ENCODE measurements at places on chromosomes 3 and 15. TPM values are rescaled to one million over a fixed set of nuclear protein-coding genes. Genes with fewer than 3 reads are reported as not detected.

The PAK6 gene
- 0.14 TPM for total RNA-seq

The SPTBN5 gene
- total RNA-seq = 0.25 TPM

The WDR93 gene
- 0.20 TPM for total RNA-seq

The RETNLB gene
- total RNA-seq = not detected

The CHL1 gene
- not detected for total RNA-seq

The CRTAP gene
- total RNA-seq = 310 TPM

The CFAP44 gene
- 2.6 TPM for total RNA-seq
